ENCODE measurements at places on chromosomes 7 and 10.

DNA sequence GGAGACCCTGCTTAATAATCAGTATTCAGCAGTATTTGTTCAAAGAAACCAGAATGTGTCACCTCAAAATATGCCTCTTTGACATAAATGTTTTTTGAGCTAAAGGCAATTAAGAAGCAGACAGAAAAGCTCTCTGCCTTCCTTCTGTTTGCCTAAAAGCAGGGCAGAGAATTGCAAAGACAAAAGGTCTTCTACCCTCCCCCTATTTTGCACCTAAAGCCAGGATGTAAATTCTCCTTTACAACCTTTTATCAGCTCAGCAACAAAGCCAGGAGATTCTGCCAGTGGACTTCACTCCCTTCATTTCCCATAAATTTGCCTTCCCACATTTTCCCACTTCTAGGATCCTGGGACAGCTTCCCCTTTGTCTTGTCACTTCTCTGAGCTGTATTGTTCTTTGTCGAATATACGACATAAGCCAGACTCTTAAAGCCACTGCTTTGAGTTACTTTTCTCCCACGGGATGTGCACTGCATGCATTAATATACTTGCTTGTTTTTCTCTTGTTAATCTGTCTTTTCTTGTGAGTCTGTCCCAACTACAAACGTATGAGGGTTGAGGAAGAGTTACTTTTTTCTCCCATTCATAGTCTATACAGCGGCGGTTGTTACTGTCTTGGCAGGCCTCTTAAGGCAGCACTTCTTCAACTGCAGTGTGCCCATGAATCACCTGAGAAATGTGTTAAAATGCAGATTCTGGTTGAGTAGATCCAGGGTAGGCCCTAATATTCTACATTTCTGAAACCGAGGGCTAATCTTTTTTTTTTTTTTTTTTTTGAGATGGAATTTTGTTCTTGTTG, 48.2 kb downstream of the ST8SIA6 start:
- DNase-seq = no peak

- DNase-seq = no peak
These were observed 54.7 kb upstream of the NMT2 start for GRCh38 chr10:15223174-15223573.

- no peak for DNase-seq
These were observed 51.3 kb upstream of the WIPF3 start for GRCh38 chr7:29754874-29755490.

- DNase-seq = no peak
These were observed 57.1 kb upstream of the ABLIM1 start for GRCh38 chr10:114715171-114715670.

DNA sequence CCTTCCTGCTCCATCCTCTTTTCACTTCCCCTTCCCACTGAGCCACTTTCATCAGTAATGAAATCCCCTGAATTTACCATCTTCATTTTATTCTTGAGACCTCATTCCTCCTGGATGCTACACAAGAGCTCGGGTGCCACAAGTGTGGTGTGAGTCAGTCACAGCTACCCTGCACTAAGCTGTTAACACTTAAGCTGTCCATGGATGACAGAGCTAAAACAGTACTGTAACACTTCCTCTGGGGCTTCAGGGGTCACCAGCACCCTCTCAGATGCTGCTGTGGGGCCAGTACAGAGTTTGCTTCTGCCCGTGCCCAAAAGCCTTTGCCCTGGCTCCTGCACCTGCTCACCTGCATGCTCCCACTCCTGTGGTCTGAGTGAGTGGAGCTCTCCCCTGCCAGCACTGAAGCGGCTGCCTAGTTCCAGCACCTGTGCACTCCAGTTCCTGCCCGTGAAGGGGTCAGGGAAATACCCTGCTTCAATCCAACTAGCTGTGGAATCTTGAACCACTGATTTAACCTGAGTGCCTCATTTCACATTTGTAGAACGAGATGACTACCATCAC, 71.9 kb downstream of the POT1 start:
- no peak for DNase-seq

DNA sequence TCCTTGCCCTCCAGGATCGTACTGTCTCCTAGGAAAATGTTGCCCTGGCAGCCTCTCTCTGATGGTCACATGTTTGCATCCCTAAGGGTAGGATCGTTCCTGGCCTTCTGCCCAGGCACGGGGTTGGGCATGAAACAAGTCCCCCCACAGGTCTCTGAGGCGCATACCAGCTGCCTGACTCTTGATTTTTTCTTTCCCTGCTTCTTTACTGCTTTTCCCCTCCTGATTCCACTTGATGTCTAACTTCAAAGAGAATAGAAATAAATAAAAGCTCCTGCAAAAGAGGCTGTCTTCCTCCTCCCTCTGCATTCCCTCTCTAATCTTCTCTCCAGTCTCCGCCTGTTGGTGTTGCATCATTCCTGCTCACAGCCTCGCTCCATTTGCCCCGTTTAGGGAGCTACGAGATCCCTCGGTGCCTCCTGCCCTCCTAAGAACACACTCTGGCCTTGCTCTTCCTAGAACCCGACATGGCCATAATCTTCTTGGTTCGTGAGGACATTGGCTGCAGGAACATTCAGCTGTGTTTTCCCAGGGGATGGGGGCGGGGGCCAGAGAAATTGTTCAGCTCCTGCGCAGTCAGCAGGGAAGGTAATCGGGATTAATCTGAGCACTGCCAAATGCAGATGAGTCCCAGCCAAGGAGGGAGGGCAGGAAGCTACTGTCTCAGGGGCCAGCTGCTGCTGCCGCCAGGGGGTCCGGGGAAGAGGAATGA, 26.0 kb downstream of the LEP start:
- DNase-seq = peak; percentile 62

DNA sequence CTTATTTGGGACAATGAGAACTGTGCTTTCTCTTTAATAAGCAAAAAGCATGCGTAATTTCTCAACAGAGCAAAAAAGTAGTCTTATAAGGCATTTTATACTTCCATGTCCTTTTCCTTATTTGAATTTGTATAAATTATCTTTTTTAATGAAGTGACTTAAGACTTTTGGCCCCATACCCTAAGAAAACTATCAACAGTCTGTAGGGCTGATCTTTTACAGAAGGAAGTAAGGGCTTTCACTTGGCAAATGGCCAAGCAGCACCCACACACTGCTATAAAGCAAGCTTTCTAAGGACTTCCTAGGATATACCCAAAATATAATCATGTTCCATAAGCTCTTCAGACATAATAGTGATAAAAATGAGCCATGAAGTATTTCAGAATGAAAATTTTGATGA, 3.4 kb downstream of the CRPPA start:
- DNase-seq = no peak

DNA sequence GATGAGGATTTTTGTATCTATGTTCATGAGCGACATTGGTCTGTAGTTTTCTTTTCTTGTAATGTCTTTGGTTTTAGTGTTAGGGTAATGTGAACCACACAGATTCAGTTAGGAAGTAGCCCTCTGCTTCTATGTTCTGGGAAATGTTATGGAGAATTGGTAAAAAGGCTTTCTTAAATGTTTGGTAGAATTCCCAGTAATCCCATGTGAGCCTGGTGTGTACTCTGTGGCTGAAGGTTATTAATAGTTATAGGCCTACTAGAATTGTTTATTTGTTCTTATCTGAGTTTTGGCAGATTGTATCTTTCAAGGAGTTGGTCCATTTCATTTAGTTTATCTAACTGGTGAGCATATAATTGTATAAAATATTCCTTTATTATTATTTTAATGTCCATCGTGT, 484.6 kb upstream of the GHITM start:
- DNase-seq = no peak

GRCh38 chr10:127122831-127123230, 73.6 kb downstream of the INSYN2A start:
- no peak for DNase-seq

- DNase-seq = no peak
These were observed 131.7 kb upstream of the CHST15 start for GRCh38 chr10:124225029-124225466.

DNA sequence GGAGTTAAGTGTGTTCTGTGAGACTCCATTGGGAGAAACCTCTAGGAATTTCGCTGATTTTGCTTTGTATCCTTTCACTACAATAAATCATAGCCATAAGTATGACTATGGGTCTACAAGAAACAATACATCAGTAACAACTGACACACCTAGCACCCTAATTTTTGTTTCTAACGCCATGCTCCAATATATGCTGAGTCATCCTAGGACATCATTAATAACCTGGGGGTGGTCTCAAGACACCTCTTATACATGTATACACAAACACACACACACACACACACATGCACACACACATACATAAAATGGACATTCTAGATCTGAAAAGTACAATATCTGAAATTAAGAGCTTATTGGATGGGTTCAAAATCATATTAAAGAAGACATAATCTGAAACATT, 18.2 kb downstream of the ZNF248 start:
- DNase-seq = no peak

DNA sequence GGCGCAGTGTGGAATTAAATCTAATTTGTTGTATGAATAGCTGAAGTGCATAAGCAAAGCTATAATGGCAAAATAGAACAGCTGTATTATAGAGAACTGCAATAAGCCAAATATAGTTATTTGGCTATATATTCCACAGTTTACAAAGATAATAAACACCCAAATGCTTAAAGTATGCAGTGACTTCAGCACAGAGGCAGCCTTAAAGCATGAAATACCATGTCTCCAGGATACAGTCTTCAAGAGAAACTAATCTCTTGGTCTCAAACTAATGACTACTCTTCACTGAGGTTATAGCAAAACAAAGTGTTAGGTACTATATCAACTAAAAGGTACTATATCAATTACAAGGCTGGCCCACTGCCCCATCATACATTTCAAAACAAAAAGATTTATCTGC, 48.0 kb downstream of the NT5C2 start:
- no peak for DNase-seq

GRCh38 chr7:44060948-44061644, 4.3 kb downstream of the PGAM2 start:
- DNase-seq = peak; percentile 27

DNA sequence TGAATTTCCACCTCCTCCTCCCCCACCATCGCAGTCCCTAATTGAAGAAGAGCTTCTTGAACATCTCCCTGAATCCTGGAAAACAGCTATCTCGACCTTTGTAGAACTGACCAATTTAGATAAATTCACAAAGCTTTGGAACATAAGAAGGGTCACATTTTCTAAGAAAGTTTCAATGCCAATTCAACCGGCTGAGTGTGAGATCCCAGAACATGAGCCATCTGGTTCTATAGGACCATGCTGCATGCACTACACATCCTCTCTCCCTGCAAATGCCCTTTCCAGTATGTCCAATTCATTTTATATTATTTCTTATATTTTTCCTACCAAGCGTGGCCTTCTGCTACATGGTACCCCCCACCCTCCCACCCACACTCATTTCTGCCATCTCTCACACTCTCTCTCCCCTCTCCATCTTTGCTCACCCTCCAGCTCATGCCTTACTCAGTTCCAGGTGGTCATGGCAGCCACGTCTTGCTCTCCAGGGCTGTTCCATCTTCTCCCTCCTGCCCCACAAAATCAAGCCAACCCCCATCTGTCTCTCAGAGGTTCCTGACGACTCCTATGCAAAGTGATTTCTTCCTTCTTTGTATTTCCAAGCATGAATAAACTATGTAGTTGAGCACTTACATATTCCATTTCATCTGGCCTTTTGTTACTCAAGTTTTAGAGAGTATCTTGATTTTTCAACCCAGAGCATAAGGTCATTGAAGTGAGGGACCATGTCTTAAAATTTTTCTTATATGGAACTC, 19.3 kb downstream of the FRMD4A start:
- DNase-seq = no peak

GRCh38 chr10:132412316-132413192, 15.6 kb downstream of the PWWP2B start:
- DNase-seq = peak; percentile 41

GRCh38 chr10:89888321-89889070, 187.1 kb downstream of the KIF20B start:
- no peak for DNase-seq

- DNase-seq = no peak
These were observed 1.4 kb upstream of the MUC17 start for GRCh38 chr7:101018271-101019167.

DNA sequence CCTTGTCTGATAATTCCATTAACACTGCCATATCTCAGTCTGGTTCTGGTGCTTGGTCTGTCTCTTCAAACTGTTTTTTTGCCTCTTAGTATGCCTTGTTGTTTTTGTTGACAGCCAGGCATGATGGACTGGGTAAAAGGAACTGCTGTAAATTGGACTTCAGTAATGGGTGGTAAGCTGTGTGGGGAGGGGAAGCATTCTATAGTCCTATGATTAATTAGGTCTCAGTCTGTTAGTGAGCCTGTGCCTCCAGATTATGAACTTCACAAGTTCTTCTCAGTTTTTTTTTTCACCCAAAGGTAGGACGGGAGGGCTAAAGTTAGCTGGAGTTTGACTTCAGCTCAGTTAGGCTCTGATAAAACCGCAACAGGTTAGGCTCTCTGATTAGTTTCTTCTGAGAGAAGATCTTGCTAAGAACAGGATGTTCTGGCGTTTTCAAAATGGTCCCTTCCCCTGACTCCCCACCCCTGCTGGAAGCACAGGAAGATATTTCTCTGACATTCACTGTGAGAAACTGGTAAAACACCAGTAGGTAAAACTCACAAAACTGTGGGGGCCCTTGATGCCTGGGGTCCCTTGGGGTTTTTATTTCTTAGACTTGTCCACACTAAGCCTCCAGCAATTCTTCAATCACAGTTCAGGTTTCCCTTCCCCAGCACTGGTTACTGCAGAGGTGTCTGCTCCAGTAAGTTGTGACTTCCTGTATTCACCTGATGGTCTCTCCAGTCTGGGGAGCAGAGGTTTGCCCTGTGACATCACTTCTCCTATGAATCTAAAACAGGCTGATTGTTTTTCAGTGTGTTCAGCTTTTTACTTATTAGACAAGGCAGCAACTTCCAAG, 43.3 kb upstream of the CCDC71L start:
- no peak for DNase-seq

- DNase-seq = peak; percentile 43
These were observed 13.2 kb downstream of the ZMIZ1 start for GRCh38 chr10:79082035-79082373.

DNA sequence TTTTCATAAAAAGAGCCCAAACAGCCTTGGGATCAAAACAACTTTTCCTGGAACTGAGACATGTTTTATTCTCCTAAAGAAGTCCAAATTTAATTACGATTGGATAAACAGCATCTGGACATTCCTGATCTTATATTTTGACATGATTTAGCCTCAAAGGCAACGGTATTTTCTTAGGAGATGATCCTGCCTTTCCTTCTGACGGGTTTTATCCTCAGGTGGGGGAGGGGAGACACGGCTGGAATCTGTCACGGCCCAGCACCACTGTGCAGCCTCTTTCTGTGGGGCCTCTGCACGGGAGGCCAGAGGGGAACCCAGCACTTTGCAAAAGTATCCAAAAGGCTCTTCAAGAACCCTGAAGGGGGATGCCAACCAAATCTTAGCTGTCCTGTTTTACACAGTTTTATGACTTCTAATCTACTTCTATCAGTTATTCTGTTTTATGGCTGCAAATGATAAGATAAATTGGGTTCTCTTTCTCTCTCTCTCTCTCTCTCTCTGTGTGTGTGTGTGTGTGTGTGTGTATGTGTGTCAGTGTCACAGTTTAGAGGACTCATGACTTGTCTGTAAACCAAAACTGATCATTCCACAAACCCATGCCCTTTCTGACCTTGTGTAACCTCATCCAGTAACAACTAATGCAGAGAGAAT, 321.1 kb upstream of the NPVF start:
- DNase-seq = no peak
